Activated CD4-positive, alpha-beta T cell treated with anti-CD3 and anti-CD28 coated beads, Interleukin-10, Interleukin-2, amounts not matched to agents 100 ng/mL and 50 ng/mL, durations not matched to agents 16 hours and 8 hours (primary cell): ENCODE measurements at places on chromosomes 3 and 15.

DNA sequence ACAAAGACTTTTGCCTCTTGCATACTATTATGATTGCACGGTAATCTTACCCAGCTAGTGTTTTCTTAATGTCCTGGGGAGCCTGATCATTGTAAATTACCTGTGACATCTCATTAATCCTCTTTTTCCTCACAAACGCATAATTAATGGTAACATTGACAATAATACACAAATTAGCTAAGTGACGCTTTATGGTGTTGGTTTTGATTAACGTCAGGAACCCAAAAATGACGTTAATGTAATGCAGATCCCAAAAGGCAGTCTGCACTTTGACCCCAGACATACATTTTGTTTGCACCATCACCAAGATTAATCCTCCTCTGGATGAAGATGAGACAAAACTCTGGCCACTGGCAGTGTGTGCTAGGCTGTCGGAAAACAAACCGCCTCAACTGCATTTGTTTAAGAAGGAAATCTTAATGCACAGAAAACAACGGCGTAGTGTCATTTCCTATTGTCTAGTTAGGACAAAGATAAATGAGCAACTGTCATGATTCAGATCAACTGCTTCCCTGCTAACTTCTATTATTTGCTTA, 83.9 kb upstream of the CDIN1 start:
- no peak for DNase-seq

GRCh38 chr3:195172896-195173295, 98.1 kb downstream of the XXYLT1 start:
- no peak for DNase-seq

DNA sequence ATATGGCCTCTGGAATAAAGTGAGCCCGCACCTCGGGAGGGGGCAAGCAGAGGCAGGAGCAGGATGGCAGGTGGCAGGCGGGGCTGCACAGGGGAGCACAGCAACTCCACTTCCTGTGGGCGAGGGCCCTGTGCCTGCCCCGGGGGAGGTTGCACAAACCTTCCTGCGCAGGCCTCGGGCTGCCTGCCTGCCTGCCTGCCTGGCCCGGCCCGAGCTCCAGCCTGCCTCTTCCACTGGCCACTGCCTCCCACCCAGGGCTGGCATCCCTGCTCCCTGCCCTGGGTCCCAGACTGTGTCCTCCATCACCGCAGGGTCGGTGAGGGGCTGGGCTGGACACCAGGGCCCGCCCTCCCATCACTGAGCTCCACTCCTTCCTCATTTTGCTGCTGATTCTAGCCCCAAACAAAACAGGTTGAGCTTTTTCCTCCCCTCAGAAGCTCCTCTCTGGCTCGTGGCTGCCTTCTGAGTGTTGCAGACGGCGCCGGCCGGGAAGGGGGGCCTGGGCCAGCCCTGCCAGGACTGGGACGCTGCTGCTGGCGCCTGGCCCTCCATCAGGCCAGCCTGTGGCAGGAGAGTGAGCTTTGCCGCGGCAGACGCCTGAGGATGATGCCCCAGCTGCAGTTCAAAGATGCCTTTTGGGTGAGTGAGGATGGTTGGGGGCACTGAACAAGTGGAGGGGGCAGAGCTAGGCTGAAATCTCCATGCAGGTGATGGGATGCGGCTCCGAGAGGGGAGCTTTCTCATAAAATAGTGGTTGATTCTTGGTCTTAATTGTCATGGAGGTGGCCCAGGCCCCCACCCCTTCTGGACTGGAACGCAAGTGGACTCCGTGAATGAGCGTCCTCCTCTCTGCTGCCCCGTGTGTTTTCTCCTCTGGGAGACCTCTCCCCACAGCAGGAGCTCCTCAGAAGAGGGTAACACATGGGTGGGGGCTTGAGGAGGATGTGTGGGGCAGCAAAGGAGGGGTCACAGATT, at the start of gene PSTPIP1:
PSTPIP1 (plus strand) TSS at position 156 of the 975 bp plus-strand sequence; CDS start at position 604, 448 bp downstream.
- peak; percentile 90 for DNase-seq

GRCh38 chr3:86890741-86891396, 100.1 kb downstream of the VGLL3 start:
- DNase-seq = no peak

DNA sequence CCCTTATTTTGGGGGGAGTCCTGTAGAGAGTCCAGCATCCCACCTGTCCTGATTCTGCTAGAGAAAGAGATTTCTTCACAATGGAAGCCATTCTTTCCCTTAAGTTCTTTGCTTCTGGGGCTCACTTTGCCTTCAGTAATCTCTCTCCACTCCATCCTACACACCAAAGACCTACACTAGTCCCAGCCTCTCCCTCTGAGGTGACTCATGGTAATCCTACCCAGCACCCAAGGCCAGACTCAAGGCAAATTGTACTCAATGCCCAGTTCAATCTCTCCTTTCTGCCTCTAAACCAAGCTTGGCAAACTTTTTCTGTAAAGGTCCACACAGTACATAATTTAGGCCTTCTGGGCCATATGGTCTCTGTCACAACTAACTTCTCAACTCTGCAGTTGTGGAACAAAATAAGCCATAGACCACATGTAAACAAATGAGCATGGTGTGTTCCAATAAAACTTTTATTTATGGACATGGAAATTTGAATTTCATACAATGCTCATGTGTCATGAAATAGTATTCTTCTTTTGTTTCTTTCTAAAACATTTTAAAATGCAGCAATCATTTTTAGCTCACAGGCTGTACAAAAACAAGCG, 72.5 kb downstream of the MRPL46 start:
- no peak for DNase-seq

DNA sequence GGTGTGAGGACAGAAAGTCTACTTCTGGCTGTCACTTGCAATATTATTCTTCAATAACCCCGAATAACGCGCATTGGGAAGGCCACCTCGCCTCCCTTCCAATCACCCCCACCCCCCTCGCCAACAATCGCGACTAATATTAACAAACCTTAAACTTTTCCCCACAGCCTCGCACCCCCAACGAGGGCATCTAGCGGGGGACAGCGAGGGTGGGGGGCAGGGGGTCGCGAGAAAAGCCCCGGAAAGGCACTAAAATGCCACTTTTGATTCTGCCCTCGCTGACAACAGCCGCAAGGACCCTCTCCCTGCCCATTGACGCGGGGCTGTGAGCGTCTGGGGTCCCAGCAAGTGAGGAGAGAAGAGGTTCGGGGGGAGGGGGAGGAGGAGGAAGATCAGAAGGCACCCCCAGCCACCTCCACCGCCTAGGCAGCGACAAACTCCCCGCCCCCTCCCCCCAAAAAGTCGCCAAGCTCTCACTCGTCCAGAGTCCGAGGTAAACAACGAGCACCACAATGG, 868 bp downstream of the SATB1 start:
- DNase-seq = no peak

DNA sequence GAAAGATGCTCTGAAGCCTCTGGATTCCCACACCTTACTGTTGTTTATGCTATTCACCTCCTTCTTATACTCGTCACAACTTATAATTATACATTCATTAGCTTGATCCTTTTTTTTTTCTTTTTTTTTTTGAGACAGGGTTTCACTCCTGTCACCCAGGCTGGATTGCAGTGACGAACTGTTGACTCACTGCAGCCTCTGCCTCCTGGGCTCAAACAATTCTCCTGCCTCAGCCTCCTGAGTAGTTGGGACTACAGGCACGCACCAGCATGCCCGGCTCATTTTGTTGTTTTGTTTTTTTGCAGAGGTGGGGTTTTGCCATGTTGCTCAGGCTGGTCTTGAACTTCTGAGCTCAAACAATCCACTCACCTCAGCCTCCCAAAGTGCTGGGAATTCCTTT, 143.6 kb downstream of the PLCL2 start:
- no peak for DNase-seq

GRCh38 chr3:150411106-150411460, 3.0 kb downstream of the TSC22D2 start:
- DNase-seq = no peak

DNA sequence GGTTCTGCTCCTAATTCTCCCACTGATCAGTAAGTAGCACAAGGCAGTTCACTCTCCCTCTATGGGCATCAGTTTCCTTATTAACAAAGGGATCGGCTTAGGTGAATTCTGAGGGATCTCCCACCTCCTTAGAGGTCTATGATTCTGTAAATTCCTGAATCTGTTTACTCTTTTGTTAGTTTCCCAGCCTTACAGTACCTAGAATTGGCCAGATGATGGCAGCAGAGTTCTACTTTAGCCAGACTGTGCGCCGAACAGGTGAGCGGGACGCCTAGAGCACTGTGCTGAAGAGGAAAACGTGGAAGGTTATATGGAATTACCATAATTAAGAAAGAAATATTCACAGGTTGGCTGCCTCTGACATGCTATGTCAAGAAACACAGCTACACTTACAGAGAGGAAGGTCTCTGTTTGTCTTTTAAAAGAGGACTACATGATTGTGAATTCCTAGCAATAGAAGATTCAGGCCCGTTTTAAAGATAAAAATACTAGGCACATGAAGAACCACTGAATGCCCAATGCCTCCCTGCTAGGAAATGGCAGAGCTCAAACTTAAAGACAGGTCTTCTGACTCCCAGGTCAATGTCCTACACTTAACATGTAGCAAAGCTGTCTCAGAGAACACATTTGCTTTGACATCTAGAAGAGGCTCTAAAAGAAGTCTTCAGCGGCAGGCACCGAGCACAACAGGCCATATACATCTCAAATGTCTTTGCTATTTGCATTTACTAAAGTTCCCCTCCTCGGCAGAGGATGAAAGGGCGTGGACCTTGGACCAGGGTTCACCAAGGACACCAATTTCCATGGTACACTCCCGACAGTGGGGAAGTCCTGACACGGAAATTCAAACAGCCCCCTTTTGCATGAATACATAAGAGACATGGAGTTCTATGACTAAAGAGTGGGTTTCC, 259.9 kb downstream of the FGF12 start:
- peak; percentile 53 for DNase-seq

GRCh38 chr15:52163321-52164190, 27.6 kb downstream of the GNB5 start:
- no peak for DNase-seq

- peak; percentile 80 for DNase-seq
Measured at GRCh38 chr3:69200384-69201068, 78.1 kb upstream of the LMOD3 start.

DNA sequence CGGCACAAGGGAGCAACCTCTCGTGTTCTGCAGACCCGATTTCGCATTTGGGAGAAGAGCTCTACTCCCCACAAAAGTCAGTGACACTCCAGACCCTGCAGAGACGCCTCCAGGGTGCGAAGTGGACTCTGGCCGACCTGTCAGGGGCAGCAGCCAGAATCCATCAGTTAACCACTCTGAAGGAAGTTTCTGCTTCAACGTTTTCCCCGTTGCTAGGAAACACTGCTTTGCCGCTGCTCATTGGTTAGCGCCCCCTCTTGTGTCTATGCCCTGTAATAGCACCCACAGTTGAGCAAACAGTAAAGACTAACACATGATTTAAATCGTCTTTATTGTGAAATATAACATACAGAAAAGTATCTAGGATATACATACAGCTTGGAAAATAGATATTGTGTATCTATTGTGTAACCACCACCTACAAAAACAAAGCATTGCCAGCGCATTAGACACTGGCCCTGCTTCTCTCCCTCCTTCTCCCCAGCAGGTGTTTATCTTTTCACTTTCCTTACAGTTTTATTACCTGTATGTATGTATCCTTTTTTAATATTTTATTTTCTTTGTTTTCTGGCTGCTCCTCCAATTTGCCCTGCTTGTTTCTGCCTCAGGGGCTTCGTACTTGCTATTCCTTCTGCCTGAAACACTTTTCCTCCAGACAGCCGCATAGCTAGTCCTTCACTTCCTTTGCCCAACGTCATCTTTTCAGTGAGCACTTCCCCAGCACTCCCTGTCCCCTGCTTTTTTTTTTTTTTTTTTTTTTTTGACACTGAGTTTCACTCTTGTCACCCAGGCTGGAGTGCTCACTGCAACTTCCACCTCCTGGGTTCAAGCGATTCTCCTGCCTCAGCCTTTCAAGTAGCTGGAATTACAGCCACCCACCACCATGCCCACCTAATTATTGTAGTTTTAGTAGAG, 38.8 kb downstream of the TMEM40 start:
- peak; percentile 85 for DNase-seq

GRCh38 chr15:70559265-70560239, 203.8 kb downstream of the UACA start:
- peak; percentile 72 for DNase-seq

GRCh38 chr15:101122806-101123205, 129.0 kb downstream of the CHSY1 start:
- no peak for DNase-seq

DNA sequence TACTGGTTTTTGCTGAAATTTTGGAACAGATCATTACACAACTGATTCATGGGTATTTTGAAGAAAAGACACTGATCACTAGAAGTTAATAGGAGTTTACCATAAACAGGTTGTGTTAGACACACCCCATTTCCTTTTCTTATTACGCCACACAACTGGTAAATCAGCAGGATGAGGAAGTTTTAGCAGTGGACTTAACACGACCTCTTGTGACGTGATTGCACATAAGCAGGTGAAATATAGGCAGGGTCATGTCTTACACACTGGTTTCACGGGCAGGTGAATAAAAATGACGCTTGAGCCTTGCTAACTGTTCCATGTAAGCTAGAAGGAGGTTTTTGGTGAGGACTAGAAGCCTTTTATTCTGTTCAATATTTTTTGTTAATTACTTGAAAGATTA, 27.1 kb upstream of the TPRG1 start:
- DNase-seq = peak; percentile 70

- DNase-seq = no peak
Measured at GRCh38 chr3:159821110-159821509, 167.5 kb upstream of the IL12A start.

DNA sequence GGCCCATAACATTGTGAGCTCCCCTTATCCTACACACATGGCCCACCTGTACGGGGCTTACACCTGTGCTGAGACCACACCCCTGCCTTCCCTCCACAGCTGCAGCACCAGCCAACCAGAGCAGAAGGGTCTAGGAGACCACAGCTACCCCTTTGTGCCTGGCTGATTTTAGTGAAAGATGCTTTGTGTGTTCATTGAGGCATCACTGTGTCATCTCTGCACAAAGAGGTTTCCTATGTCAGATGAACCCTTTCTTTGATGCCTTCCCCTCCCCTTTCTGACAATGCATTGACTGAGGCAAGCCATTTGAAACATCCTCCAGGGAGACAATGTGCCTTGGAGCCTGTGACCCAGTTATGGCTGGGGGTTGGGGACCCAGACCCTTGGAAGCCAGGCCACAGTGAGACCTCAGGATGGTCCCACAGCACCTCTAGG, 54.9 kb upstream of the SLC7A14 start:
- no peak for DNase-seq
